Inflammatory macrophage (primary cell): ENCODE measurements at places on chromosomes 11 and 22.

DNA sequence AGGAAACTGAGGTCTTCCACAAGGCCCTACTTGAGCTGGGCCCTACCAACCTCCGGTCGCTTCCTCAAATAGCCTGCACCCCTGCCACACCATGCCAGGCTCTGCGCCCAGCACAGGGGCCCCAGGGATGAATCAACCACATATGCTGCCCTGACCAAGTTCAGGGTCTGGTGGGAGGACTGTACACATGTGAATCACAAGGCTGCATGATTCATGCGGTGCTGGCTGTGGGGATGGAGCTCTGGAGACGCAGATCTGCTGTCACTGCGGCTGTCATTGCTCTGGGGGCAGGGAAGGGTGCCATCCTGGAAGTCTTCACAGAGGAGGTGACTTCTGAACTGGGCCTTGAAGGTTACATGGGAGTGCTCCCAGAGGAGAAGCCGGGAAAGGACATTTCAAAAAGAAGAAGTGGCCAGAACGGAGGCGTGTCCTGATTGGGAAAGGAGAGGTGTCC, 21.5 kb downstream of the CYTH4 start:
- peak; percentile 99 for DNase-seq

DNA sequence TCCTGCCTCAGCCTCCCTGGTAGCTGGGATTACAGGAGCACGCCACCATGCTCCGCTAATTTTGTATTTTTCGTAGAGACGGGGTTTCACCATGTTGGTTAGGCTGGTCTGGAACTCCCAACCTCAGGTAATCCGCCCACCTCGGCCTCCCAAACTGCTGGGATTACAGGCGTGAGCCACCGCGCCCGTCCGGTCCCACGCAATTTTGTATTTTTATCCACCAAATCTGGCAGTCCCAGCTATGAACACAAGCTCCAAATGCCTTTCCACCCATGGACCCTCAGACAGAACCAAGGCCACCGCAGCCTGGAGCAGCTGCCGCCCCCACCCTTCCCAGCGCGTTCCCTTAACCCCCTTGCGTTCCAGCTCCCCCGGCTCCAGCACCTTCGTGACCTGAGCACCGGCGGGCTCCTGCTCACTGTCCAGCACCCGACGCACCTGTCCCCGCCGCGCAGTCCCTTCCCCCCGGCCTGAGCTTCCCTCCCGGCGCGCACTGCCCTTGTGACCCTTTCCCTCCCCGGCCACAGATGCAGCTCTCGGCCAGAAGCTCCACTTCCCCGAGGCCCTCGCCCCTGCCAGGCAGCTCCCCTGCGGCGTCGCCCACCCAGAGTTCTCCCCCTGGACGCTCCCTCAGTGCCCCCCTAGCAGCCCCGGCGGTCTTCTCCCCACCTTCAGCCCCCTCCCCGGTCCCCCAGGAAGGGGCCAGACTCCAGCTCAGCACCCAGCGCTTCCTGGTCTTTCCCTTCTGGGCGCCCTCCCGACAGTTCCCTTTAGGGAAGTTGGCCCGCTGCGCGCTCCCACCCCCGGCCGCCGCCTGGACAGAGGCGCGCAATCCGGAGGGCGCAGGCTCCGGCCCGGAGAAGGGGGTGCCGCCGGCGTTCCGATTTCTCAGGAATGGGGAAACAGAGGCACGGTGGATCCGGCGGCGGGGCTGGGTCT, 5.6 kb upstream of the ZBED4 start:
- DNase-seq: peak; percentile 69

DNA sequence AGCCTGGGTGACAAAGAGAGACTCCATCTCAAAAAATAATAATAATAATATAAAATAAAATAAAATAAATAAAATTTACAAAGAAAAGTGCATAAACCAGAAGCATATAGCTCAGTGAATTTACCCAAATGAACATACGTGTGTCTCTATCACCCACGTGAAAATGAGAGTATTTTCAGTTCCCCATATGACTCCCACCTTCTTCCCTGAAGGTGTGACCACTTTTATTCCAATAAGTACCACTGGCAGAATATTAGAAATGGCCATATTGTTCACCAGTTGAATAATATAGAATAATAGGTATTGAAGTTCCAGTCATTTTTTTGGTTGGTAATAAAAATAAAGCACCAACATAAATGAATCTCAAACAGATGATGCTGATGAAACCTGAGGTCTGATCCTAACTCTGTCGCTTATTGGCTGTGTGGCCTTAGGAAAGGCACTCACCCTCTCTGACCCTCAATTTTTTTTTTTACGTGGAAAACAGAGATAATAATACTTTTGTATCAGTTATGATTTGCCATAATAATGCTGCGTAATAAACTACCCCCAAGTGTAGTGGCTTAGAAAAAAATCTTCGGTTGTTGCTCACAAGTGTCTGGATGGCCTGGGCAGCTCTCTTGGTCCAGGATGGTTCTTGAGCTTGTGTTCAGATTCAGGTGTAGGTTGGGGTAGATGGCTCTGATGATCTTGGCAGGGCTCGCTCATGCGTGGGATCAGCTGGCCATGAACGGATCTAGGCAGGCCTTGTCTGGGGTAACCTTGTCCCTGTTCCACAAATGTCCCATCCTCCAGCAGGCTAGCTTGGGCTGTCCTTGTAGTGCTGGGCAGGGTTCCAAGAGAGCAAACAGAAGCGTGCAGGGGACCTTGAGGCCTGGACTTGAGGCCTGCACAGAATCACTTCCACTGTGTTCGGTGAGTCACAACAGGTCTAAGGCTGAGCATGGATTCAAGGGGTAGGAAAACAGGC, 88.1 kb downstream of the MYO18B start:
- no peak for DNase-seq

GRCh38 chr22:38740116-38740723, 15.6 kb downstream of the SUN2 start:
- DNase-seq: no peak

DNA sequence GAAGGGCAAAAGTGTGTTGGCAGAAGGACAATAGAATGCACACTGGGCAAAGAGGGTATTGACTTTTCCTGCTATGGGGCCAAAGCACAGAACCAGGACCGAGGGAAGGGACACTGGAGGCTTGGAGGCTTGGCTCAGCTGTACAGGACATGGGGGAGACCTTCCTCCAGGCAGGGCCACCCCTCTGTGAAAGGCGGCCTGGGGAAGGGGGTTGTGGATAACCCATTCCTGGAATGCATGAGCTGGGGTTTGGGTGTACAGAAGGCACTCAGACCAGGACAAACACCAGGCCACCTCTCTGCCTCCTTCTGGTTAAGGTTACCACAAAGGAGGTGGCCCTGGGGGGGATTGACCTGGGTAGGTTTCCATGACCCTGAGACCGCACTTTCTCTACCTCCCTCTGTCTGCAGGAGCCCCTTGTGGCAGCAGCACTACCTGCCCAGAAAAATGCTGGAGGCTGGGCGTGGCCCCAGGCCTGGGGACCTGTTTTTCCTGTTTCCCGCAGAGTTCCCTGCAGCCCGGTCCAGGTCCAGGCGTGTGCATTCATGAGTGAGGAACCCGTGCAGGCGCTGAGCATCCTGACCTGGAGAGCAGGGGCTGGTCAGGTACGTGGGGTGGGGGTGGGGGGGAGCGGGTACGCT, 9.6 kb downstream of the P2RY2 start:
- no peak for DNase-seq

- peak; percentile 14 for DNase-seq
Measured at GRCh38 chr11:107598225-107599139, 7.5 kb downstream of the ELMOD1 start.

GRCh38 chr11:107184986-107185385, 166.7 kb upstream of the GUCY1A2 start:
- no peak for DNase-seq

DNA sequence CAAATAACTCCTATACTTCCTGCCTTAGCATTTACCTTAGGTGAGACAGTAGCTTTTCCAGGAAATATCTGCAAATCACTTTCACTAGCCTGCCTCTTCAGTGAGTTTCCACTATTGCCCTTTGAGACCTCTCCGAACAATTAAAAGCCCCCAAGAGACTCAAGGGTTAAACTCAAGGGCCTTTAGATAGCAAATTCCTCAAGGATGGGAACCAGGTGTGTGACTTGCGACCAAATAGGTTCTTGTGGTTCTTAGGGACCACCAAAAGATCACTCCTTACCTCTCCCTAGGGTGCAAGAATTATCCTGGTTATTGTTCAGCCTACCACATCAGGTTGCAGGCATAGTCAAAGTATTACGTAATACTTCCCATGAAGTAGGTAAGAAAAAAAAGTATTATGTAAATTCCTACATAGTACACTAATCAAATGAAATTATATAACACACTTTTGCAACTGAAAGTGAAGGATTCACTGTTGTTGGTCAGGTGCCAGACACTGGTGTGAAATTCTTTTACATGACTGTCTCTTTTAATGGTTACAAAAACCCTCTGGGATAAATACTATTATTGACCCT, 1.4 kb upstream of the RDX start:
- no peak for DNase-seq
